ENCODE measurements at places on chromosomes 3 and 15.
A peak's percentile ranks its signal among the peaks of the same experiment; 100 is the strongest.

DNA sequence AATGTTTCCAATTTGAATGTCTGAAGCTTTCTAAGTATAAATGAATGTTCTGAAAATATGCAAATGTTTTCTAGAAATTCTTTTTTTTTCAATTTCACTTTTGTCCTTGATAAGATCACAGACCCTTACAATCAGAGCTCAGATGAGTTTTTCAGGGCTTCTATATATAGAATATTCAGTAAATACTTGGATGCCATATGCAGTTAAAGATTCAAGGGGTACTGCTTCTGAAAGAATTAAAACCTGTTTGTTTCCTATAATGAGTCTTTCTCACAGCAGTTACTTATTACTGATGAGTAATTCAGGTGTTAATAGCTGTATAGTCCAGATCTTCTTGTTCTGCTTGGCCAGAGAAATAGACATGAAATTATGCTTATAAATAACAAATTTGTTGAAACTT is 812.6 kb downstream of the ZPLD1 start:
- no peak for DNase-seq

DNA sequence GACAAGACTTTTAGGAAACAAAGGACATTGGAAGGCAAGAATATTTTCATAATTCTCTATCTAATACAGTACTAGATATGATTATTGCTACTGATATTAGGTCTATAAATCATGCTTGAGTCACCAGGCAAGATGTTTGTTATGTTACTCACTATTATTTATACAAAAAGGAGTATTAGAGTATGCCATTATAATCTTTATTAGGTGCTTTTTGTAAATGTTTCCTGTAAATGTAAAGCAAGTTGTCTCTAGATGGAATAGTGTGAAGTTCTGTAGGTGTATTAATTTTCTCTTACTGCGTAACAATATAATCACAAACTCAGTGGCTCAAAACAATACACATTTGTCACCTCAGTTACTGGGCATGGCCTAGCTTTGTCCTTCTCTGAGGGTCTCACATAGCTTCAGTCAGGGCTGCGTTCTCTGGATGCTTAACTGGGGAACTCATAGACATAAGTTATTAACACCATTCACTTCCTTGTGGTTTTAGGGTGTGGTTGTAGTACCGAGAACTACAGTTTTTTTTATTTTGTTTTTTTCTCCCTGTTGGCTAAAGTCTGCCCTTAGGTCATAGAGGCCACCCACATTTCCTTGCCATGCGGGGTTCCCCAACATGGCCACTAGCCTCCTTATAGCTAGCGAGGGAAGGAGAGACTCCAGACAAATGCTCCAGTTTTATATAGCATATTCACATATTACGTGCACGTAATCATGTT is 20.3 kb upstream of the MAP3K13 start:
- no peak for DNase-seq

DNA sequence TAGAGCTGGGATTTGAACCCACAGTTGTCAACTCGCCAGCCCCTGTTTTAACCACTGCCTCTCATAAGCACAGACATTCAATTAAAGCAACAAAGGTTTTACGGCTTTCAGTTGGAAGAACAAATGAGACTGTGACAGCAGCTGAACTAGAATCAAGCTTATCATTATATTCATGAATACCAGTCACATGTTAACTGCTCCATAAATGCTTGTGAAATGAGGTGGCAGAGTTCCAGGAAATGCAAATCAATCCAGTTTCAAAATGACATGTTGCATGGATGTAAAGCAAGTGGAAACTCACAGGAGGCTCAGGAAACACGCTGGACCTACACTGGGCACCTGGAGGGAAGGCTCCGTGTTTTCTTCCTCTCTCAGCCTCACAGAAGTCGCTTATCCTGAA is 3.9 kb downstream of the GP5 start:
- DNase-seq: no peak

DNA sequence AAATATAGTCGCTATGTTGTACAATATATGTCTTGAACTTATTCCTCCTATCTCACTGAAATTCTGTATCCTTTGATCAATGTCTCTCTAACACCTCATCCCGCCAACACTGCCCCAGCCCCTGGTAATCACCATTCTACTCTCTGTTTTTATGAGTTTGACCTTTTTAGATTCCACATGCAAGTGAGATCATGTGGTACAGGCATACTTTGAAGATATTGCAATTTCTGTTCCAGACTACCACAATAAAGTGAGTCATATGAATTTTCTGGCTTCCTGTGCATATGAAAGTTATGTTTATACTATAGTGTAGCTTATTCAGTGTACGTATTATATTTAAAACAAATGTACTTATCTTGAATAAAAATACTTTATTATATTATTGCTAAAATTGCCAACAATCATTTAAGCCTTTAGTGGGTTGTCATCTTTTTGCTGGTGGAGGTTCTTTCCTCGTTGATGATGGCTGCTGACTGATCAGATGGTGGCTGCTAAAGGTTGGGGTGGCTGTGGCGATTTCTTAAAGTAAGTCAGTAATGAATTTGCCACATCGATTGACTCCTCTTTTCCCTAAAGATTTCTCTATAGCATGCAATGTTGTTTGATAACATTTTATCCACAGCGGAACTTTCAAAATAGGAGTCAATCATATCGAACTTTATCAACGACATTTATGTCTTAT is 257.2 kb downstream of the NFKBIZ start:
- peak; percentile 18 for DNase-seq

GRCh38 chr3:114253505-114253904 is 16.1 kb upstream of the ZNF80 start:
- no peak for DNase-seq

DNA sequence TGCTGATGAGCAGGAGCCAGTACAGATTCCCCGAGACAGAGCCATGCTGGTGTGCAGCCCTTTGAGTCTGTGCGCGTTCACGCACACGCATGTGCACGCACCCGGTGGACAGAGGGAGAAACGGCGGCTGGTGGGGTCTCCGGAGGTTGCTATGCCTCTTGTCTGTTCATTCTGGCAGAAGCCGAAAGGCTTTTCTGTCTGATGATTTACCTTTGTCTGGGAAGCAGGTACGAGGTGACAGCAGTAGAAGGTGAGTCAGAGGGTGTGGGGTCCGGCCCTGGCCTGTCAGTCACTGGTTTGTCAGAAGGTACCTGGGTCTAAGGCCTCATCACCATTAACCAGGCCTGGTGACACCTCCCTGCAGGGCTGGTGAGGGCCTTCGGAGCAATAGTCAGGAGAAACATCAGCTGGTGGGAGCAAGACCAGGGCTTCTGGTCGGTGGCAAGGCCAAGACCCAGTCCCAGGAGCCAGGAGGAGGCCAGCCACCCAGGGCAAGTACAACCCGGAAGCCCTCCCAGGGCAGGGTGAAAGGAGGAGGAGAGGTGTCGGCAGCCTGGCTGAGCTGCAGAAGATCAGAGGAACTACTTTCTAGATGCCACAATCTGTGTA is 7.5 kb downstream of the PCSK6 start:
- DNase-seq: no peak

DNA sequence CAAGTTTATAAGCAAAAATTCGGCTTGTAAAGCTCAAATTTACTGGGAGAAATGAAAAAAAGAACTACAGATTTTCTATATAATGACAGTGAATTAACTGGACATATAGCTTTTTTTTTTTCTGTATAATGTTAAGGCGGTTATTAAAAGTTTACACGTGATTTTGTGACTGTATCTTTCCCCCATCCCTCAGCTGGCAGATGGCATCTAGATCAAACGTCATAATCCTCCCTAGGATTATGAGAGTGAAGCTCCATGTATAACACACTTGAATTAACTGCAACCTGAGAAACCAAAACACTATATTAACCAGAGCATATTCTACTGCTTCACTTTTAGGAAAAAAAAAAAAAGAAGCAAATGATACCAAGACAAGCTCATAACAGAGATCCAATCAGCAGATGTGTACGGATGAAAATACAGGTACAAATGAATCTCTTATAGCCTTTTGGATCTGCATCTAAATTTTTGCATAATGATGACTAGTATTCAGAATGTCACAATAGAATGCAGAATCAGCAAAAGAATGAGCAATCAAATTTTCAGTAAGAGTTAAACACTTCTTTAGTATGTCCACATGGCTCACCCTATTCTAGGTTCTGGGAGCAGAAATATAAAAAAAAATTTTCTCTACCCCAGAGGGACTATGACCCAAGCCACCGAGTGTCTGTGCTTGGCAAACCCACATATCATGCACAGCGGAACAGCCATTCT is 12.4 kb downstream of the MOBP start:
- no peak for DNase-seq

- DNase-seq: no peak
Observed at GRCh38 chr3:106688464-106688863, 688.8 kb upstream of the CCDC54 start.

DNA sequence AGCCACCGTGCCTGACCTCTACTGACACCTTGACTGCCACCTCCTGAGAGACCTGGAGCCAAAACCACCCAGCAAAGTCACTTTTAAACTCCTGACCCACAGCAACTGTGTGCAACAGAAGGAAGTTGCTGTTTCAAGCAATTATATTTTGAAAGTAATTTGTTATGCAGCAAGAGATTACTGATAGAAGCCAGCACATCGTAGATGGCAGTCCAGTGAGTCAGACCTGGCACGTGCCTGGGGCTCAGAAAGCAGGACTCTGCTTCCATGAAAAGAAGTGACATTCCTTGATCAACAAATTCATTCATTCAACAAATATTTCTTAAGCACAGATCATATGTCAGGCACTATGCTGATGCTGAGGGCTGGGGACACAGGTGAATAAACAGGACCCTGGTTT is 5.7 kb upstream of the CSPG4 start:
- no peak for DNase-seq

DNA sequence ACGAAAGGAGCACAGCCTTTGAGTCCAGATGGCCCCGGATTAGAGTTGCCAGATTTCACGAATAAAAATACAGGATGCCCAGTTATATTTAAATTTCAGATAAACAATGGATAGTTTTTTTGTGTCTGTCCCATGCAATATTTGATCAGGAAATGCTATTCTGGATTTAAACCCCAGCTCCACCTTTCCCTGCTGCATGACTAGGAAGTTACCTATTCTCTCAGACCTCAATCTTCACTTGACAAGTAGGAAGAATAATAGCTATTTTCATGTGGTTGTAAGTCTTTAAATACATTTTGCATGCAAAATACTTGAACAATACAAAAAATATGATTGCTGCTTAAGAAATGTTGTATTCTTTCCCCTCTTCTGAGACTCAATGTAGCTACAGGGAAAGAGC is 125.3 kb upstream of the P2RY1 start:
- DNase-seq: no peak

Data from stimulated activated CD4-positive, alpha-beta T cell treated with anti-CD3 and anti-CD28 coated beads, Interleukin-1b, Interleukin-23, amount 100 ng/mL, for 1 hour (primary cell).